Tibial nerve (tissue), 4 donors: ENCODE measurements at places on chromosomes 4 and X. TPM values are rescaled to one million over a fixed set of nuclear protein-coding genes. Genes with fewer than 3 reads are reported as not detected.
A peak's percentile ranks its signal among the peaks of the same experiment; 100 is the strongest.

Gene MAGEE1
- 4.2 TPM for total RNA-seq

Gene FRAS1
- 4.6 TPM for total RNA-seq

Gene SPIN2B
- total RNA-seq, result 18.1 TPM

GRCh38 chr4:6953751-6954380, 44.2 kb downstream of the TBC1D14 start:
- DNase-seq, result no peak

GRCh38 chr4:5800496-5800895, 89.5 kb downstream of the EVC start:
- no peak for DNase-seq

DNA sequence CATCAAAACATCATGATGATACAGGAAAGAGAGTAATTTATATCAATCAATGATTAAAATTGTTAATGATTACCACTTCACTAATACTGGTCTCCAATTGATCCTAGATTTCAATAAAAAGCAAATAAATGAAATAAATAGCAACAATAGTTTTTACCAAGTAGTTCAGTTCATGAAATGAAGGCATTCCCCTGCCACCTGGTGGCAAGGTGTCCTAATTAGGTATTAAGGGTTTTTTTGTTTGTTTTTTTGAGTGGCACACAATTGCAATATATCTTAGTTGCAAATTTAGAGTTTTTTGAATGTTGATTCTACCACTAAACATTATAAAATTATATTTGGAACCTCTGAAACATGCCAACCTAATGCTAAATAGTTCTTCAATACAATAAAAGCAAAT, 157.4 kb upstream of the PDE5A start:
- DNase-seq, result no peak

DNA sequence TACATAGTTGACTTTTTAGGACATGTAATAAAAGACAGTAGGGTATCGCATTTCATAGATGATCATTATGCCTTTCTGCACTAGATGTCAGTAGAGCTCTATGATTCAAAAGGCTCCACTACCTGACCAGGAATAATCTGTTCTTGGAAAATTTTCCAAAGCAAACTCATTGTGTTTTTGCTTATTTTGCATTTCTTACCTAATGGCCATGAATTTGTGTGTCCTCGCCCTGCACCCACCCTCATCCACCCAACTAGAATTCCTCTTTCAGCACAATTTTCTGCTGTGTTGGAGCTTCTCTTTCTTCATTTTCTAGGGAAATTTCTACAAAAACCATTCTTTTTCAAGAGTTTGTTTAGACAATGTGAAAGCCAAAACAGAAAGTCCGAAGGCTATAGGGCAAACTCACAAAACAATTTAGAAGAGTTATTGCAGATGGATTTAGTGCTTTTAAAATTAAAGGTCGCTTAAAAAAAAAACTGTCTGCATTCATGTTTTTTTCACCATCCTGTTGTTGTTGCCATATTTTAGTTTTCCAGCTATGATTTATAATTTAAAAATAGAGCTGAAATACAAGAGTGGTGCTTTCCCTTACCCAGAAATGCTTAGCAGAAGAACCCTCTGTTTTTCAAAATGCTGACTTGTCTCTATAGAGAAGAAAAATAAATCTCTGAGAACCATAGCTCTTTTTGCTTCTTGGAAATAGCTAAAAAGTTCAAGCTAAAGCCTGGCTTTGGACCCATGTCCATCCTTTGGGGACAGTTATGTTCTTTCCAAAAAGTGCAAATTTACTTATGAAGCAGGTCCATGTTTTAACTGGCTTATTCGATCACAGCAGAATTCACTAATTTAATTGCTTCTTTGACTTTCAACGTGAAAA, 183.7 kb downstream of the SPATA18 start:
- DNase-seq, result peak; percentile 15

DNA sequence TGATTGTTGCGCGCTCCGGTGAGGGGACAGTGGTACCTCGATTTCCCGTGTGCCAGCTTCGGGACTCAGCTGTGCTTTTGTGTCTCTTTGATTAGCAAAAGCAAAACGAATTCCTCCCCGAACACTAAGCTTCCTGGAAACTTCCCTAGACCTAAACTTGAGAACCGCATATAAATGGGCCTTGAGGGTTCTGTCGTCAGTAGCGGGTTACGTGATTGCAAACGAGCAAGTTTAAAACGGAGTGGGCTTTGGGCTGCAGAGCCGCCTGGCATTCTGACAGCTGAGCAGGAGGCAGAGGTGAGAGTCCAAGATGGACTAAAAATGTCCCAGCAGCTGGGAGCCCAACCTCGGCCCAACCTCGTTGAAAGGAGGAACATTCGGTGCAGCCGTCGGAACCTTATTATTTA, 1.2 kb upstream of the TAPT1 start:
- DNase-seq, result peak; percentile 26

- no peak for DNase-seq
Measured at GRCh38 chrX:124507246-124507645, 160.9 kb downstream of the SH2D1A start.

- DNase-seq, result no peak
Measured at GRCh38 chr4:3829956-3830773, 64.0 kb downstream of the ADRA2C start.
